Left ventricle myocardium inferior (tissue), 1 donor: ENCODE measurements at places on chromosomes 16 and 17. TPM values are rescaled to one million over a fixed set of nuclear protein-coding genes. Genes with fewer than 3 reads are reported as not detected.

- H3K4me3 ChIP-seq = no peak overlapping the region
- no peak overlapping the region for H3K27ac ChIP-seq
- H3K36me3 ChIP-seq = no peaks in the 10 kb centered on the region
- H3K27me3 ChIP-seq = peaks cover 6% of the 10 kb centered on the region
Measured at GRCh38 chr16:73753931-73754330, 542.7 kb upstream of the PSMD7 start.

DNA sequence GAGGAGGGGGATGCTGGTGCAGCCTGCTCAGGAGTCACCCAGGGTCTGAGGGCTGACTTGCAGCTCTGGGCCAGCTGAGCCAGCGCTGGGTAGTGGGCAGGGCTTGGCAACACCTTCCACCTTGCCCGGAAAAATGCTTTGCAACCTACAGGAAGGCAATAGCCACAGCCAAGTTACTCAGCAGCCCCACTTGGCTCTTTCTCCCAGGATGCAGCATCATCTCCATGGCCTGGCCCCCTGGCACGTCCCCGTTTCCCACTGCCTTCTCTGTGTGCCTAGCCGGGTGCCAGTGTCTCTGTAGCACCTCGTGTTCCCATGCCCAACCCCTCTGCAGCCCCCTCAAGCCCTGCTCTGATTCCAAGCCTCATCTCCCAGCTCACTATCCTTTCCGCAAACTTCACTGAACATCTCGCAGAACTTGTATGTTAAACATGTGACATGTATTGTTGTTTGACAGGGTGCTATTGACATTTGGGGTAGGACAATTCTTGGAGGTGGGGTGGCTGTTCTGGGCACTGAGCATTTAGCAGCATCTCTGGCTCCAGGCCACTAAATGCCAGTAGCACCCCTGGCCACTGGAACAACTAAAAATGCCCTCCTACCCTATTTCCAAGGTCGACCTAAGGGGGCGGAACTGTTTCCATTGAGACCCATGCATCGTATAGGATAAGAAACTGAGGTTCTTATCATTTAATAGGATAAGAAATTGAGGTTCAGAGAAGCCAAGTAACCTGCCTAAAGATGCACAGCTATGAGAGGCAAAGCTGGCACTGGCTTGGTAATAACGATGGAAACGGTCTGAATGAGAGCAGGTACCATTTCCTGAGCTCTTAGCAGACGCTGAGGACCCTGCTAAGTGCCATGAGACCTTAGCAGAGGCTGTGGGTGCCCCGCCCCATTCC lies 12.2 kb downstream of the DEXI start:
- H3K27me3 ChIP-seq = no peaks in the 10 kb centered on the region
- H3K4me3 ChIP-seq = no peak overlapping the region
- H3K27ac ChIP-seq = peak overlapping the region; percentile 42
- peaks cover 60% of the 10 kb centered on the region for H3K4me1 ChIP-seq

DNA sequence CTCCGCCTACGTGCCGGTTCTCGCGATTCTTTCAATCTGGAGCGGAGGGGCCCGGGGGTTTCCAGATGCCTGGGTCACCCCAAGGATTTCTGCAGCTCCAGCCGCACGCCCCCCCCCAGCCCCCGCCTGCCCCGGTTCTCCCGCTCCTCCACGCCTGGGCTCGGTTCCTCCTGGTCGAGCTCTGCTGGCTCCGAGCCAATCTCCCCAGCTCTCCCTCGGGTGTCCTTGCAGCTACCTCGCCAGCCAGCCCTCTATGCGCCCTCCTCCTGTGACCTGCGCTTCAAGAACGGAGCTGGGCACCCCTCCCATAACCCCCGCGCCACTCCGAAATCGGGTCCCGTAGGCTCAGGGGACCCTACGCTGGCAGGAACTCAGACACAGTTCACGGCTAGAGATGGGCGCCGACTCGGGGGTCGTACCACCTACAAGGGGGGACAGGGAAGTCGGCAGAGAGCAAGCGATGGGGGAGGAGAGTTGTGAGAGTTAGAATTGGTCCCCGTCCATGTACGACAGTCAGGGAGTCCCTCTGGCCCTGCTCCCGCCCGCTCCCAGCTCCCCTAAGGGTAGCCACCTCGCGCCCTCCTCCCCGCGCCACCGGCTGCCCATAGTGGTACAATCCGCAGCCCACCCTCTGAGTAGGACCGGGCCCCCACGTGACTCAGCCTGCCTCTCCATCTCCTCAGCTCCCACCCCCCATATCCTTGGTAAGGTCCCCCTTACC lies 961 bp downstream of the FGF11 start:
- H3K36me3 ChIP-seq = no peaks in the 10 kb centered on the region
- peaks cover 34% of the 10 kb centered on the region for H3K27me3 ChIP-seq
- peak; percentile 71 for DNase-seq
- peaks cover 68% of the 10 kb centered on the region for H3K4me1 ChIP-seq
- peak overlapping the region; percentile 82 for H3K27ac ChIP-seq

DNA sequence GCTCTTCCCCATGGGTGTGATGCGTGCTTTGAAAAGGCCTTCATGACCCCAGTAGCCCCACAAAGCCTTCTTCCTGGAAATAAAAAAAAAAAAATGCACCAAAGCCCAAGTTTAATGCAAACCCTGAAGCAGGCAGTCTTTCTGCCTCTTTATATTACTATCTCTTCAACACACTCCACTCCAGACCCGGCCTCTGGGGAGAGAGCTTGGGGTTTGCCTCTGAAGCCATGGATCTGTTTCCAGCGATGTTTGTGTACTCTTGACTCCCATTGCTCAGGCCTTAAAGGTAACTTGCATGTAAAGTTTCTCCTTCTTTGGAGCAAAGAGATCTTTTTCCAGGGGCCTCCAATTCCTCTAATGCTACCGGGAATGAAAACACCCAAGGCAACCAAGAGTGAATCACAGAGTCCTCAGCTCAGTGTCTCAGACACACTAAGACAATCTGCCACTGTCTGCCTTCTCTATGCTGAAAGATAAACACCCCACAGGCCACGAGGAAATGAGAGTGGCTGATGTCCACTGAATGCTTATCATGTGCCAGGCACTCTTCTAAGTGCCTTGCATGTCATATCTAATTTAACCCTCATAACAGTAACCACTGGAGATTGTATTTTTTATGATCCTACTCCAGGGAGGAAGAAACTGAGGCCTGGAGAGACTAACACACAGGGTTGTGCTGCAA lies 56.4 kb upstream of the AKTIP start:
- H3K27me3 ChIP-seq = no peaks in the 10 kb centered on the region
- no peak for DNase-seq
- H3K27ac ChIP-seq = no peak overlapping the region
- H3K4me1 ChIP-seq = no peaks in the 10 kb centered on the region

DNA sequence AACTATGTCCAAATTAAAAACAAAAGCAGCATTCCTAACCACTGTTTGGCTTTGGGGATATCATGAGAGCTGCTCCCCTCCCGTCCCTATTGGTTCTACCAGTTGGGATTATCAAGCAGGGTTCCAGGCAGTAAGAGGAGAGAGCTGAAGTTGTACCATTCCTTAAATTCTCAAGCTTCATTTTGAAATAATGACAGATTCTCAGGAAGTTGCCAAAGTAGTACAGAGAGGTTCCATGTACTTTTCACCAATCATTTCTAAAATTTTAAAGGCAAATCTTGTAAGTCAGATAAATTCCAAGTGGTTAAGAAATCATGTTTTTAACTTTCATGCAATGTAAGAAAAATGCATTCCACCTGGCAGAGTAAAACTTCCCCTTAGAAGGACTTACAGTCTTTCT lies 36.9 kb downstream of the TEX2 start:
- H3K4me1 ChIP-seq = peaks cover 60% of the 10 kb centered on the region
- DNase-seq = no peak
- H3K4me3 ChIP-seq = no peak overlapping the region
- H3K27me3 ChIP-seq = no peaks in the 10 kb centered on the region
- H3K36me3 ChIP-seq = no peaks in the 10 kb centered on the region

- no peaks in the 10 kb centered on the region for H3K36me3 ChIP-seq
- H3K27me3 ChIP-seq = no peaks in the 10 kb centered on the region
- peaks cover 1% of the 10 kb centered on the region for H3K4me1 ChIP-seq
- H3K4me3 ChIP-seq = no peak overlapping the region
- no peak overlapping the region for H3K27ac ChIP-seq
- no peak for DNase-seq
Measured at GRCh38 chr16:17265154-17265553, 205.6 kb downstream of the XYLT1 start.

DNA sequence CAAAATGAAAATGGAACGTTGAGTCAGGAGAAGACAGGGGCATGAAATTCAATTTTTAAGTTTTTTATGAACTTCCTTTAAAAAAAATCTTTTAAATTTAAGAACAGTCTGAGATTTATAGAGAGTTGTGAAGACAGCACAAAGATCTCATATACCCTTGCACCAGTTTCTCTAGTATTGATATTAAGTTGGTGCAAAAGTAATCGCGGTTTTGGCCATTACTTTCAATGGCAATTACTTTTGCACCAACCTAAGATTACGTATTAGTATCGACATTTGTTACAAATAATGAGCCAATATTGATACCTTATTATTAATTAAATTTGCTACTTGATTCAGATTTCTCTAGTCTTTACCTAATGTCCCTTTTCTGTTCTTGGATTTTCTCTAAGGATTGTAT lies 684.4 kb upstream of the CDH8 start:
- no peak overlapping the region for H3K27ac ChIP-seq
- no peak for DNase-seq
- no peaks in the 10 kb centered on the region for H3K36me3 ChIP-seq
- no peak overlapping the region for H3K4me3 ChIP-seq
- H3K4me1 ChIP-seq = no peaks in the 10 kb centered on the region
- no peaks in the 10 kb centered on the region for H3K27me3 ChIP-seq

DNA sequence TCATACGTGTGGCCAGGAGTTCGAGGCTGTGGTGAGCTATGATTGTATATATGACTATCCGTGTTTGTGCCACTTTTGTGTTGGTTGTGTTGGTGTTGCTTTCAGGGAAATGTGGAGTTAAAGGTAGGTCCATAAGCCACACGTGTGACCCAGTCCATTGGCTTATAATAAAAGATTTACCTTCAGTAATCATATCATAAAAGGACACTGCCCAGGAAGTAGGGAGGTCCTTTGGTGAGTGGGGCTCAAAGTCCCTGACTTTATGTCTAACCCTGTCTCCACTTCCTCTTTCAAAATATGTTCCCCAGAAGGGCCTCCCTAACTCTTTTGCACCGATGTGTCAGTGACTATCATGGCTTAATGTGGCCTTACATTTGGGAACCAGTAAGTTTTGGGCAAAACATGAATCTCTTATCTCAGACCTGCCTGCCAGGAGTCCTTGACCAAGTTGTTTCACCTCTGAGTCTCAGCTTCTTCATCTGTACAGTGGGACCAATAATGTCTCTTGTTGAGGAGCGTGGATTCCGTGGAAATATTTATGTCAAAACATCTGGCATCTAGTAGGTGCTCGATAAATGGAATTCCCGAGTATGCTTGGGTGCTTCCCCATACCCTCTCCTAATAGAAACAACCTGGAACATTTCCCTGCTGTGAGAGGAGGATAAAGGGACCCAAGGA lies 4.8 kb downstream of the TNP2 start:
- H3K27ac ChIP-seq = no peak overlapping the region
- no peaks in the 10 kb centered on the region for H3K36me3 ChIP-seq
- peaks cover 4% of the 10 kb centered on the region for H3K4me1 ChIP-seq
- DNase-seq = no peak
- no peak overlapping the region for H3K4me3 ChIP-seq
- H3K27me3 ChIP-seq = no peaks in the 10 kb centered on the region

DNA sequence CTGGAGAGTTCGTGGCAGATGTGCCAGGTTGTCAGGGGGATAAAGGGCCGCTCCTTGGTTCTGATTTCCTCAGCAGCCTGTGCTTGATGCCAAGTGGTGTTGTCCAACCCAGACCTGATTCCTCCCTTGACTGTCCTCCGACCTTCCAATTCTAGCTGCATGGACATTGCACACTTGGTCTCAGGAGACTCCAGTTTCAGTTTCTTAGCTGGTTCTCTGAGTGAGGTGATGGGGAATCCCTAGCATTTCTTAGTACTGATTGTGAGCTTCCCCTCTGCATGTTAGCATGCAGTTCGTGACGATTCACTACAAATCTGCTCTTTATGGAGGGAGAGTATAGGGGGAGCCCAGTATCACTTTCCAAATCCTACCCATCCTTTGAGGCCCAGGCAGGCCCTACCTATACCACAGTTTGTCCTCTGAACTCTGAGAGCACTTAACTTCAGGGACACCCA lies 12.4 kb upstream of the CCR7 start:
- DNase-seq = no peak
- H3K27me3 ChIP-seq = peaks cover 4% of the 10 kb centered on the region
- H3K27ac ChIP-seq = no peak overlapping the region

- no peak overlapping the region for H3K27ac ChIP-seq
- peaks cover 22% of the 10 kb centered on the region for H3K4me1 ChIP-seq
- H3K36me3 ChIP-seq = peaks cover 4% of the 10 kb centered on the region
- no peak for DNase-seq
- H3K4me3 ChIP-seq = no peak overlapping the region
- H3K27me3 ChIP-seq = no peaks in the 10 kb centered on the region
Measured at GRCh38 chr17:69122065-69122464, 19.6 kb downstream of the ABCA6 start.

DNA sequence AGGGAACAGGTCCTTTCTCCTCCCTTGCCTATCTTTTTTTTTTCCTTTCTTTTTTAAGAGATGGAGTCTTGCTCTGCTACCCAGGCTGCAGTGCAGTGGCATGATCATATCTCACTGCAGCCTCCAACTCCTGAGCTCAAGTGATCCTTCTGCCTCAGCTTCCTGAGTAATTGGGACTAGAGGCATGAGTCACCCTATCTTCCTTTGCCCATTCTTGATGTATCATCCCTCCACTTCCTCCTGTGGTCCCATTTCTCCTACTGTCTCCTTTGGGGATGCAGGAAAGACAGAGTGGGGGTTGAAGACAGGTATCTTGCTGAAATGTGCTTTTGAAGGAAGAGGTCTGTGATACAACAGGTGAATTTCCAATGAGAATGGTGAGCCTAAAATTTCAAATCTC lies 5.5 kb downstream of the MYO19 start:
- H3K27me3 ChIP-seq = no peaks in the 10 kb centered on the region
- H3K4me3 ChIP-seq = no peak overlapping the region
- H3K27ac ChIP-seq = no peak overlapping the region
- H3K4me1 ChIP-seq = peaks cover 5% of the 10 kb centered on the region
- H3K36me3 ChIP-seq = peaks cover 64% of the 10 kb centered on the region

GRCh38 chr17:61155590-61156237 lies 243.9 kb upstream of the TBX2 start:
- no peaks in the 10 kb centered on the region for H3K4me1 ChIP-seq
- no peak overlapping the region for H3K27ac ChIP-seq
- DNase-seq = no peak
- no peaks in the 10 kb centered on the region for H3K36me3 ChIP-seq
- H3K27me3 ChIP-seq = no peaks in the 10 kb centered on the region

DNA sequence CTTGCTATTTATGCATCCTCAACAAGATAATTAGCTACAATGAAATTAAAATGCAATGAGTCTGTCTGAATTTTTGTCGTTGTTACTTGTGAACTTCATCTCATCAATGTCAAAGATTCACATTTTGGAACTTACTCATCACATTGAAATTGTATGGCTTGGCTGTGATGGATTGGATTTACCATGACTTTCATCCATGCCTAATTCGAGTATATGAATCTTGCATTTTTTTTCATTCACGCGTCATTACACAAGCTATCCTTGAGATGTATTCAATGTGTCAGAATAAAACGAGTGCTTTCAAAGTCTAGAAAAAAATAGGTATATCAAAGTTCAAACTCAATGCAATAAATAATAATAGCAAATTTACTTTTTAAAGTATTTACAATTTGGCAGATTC lies 265.3 kb downstream of the MAP2K6 start:
- H3K4me1 ChIP-seq = no peaks in the 10 kb centered on the region
- no peaks in the 10 kb centered on the region for H3K27me3 ChIP-seq
- H3K4me3 ChIP-seq = no peak overlapping the region

The APPBP2 gene
- 16.6 TPM for total RNA-seq

The SOX15 gene
- total RNA-seq = 1.9 TPM

The DGKE gene
- total RNA-seq = 4.2 TPM

The MEFV gene
- total RNA-seq = 0.49 TPM

The KRTAP4-3 gene
- not detected for total RNA-seq

The SP6 gene
- 0.16 TPM for total RNA-seq

The TBC1D26 gene
- total RNA-seq = not detected

The KRTAP2-2 gene
- total RNA-seq = not detected

The CD300LB gene
- not detected for total RNA-seq

The PRM1 gene
- not detected for total RNA-seq
